ENCODE measurements at places on chromosomes 4 and X.

GRCh38 chr4:47784222-47784621 is 53.6 kb downstream of the CORIN start:
- DNase-seq = no peak

GRCh38 chr4:112083587-112084347 is 61.5 kb upstream of the FAM241A start:
- no peak for DNase-seq

GRCh38 chr4:154329939-154330338 is 161.7 kb downstream of the DCHS2 start:
- DNase-seq = no peak

DNA sequence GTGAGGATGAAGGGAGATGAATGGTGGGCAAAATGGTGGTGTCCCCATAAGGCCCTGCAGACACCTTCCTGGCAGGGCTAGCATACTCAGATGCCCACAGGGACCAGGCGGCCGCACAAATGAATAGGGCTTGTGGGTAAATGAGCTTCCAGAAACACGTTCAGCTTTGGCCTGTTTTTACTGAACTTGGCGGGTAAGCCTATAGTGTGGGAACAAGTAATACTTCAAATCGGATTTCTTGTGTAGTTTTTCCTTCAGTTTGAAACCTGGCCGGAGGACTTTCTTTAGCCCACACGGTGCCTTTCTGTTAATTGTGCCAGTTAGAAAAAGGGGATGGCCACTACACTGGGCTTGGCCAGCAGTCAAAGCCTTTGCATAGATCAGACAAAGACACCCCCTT is 22.8 kb downstream of the SMS start:
- no peak for DNase-seq

GRCh38 chr4:86141161-86141560 is 218.7 kb downstream of the MAPK10 start:
- no peak for DNase-seq

GRCh38 chr4:155626561-155626960 is 40.1 kb upstream of the GUCY1A1 start:
- DNase-seq = no peak

- no peak for DNase-seq
These were observed 1.9 kb downstream of the UBL4A start for GRCh38 chrX:154484255-154485149.

DNA sequence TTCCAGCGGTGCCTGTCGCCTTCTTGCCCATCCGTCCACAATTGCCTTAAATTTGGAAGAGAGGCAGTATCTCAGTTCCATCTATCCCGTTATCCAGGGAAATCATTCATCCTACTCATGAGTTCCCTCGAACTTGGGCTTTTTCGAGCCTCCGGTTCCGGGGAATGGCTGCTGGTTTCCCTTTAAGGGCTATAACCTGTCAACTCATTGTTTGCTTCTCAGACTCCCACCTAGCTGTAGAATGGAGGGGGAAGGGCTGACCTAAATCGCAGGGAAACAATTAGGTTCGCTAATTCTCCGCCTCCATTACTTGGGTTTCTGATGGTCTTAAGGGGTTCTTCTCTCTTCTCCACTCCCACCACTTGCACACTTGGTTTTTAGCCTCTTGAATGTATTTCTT is 1.2 kb downstream of the UCHL1 start:
- no peak for DNase-seq

DNA sequence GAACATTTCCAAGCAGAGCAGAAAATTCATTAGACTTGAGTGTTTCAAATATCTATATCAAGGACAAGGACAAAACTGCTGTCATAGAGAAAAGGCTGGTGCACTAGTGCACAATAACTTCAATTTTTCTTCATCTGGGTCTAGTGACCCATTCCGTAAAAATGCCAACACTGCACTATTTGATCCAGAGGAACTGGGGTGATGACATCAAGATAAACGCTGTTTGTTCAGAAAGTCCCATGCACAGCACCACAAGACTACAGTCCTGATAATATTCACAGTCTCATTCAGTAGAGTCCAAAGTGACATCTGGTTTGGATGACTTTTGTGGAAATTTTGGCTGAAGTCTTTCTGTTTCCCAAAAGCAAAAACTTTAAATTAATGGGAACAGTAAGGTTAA is 303.5 kb upstream of the GALNT7 start:
- DNase-seq = no peak

GRCh38 chr4:138553001-138553845 is 311.1 kb upstream of the SLC7A11 start:
- no peak for DNase-seq

GRCh38 chr4:119244832-119245231 is 32.3 kb downstream of the USP53 start:
- DNase-seq = no peak

DNA sequence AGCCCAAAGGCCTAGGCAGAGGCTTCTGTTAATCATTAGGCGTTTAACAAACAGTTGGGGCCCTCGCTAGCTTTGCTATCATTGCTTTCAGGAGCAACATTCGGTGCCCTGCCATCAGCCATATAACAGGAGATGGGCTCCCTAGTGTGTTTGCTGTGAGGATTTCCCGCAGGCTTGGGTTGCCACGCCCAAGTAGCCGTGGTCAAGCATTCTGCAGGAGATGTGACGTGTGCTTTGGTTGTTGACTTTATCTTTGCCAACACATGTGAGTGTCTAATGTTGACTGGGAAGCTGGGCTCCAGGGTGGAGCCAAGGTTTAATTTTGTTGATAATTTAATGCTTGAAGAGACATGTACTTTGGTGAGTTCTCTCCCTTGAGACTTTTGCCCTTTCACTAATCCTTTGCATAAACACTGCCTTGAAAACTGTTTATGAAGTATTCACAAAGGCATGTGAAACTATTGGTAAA is 184.6 kb upstream of the KIT start:
- no peak for DNase-seq

GRCh38 chr4:61596606-61597340 is 396.6 kb downstream of the ADGRL3 start:
- no peak for DNase-seq

DNA sequence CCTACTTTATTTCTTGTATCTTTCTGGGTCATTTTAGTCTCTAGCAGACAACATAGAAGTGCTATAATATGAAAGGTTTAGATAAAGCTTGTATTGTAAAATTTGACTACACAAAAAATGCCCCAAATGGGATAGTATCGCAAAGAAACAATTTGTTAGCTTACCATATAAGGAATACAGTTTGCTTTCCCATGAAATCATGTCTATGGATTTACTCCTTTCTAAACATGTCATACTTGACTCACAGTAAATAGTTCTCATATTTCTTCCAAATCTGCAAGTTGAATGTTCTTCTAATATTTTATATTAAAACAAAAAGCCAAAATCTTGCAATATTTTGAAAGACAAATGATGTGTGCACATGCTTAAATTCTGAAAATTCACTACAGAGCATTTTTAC is 103.9 kb downstream of the PPA2 start:
- DNase-seq = no peak

DNA sequence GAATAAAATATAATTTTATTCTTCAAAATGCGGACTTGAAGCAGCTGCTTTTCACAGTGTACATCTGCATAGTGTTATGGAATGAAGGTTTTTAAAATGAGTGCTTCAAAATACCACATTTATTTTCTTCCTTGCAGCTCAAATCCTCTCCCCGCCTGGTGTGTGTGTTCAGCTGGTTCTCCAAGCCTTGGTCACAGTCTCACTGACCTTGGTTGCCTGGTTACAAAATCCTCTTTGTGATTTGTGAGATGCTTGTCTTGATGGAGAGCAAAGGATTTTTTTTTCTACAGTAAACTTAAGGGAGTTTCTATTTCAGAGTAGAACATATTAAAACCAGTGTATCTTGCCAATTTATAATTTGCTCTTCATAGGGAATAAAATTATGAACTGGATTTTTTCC is 139.2 kb downstream of the PCDH18 start:
- no peak for DNase-seq

- no peak for DNase-seq
These were observed 1.1 kb upstream of the RRH start for GRCh38 chr4:109826719-109827118.

GRCh38 chr4:1471443-1472147 is 65.4 kb upstream of the NKX1-1 start:
- no peak for DNase-seq

DNA sequence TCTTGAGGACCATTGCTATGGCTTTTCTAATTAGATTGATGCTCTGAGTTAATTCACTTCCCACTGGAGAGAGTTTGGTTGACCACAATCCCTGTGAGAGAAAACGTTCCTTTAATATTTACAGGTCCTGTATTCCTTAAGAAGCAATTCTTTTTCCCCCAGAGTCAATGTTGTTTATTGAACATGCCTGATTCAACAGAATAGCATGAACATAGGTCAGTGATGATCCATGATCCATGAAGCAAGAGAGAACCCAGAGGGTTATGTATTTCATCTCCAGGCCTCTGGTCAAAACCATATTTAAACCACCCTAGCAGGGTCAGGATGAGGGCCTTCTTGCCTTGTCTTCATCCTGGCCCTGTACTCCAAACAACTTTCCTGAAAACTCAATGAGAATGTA is 39.4 kb upstream of the EFHC2 start:
- DNase-seq = no peak

DNA sequence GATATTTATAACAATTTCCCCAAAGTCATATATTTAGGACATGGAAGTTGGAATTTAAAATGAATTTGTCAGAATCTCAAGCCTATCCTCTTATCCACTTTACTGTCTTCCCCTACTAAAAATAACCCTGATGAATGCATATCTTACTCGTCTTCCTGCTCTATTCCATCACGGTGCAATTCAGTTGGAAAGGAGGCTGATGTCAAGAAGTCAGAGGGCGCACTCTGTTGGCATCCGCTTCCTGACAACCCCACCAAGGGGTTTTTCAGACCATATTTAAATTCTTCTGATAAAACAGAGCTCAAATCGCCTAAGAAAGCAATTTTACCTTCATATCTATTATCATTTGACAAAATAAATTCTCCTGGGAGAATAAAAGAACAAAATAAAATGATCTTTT is 233.5 kb downstream of the ARHGAP24 start:
- DNase-seq = no peak

DNA sequence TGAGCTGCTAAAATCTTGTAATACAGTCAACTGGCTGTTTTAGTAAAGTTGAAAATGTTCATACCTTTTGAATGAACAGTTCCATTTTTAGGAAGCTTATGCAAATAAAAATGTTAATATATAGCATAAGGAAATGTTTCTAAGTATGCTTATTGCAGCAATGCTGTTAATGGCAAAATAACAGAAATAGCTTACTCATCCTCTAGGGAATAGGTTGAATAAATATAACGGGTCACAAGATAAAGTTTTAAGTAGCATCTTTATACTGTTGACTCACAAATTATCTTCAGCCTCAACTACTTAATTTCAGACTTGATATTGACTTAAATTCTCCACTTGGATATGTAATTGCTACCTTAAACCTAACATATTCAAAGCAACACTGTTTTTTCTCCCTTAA is 27.7 kb downstream of the HERC3 start:
- no peak for DNase-seq

DNA sequence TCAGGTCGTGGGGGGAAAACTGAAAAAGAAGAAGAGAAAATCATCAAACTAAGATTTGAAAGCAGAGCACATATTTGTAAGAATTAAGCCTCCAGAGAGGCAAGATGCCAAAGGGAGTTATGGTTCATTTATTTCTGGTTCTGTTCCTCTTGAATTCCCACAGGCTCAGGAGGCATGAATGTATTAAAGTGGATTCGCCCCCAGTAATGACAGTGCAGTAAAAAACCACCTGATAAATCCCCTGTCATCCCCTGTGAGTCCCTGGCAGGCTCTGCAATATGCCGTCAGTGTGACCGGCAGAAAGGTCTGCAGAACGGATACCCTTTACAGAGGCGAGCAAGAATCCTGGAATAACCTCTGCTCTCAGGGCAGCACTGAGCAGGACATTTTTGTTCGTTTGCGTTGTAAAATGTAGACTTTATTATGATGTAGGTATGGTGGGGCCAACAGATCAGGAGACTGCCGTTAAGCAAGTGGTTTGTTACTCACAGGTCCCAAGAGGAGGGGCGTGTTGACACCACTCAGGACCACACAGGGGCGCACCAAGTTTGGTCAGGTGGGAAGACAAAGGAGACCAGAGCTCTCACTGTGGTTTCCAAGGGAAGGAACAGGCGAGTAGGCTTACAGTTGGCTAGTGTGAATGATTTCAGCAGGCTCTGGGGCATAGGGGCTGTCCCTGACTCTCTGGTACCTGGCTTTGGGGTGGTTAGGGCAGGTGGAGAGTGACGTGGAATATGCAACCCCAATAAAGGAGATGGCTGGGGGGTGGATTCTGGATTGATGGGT is 75.3 kb downstream of the DHRSX start:
- no peak for DNase-seq

DNA sequence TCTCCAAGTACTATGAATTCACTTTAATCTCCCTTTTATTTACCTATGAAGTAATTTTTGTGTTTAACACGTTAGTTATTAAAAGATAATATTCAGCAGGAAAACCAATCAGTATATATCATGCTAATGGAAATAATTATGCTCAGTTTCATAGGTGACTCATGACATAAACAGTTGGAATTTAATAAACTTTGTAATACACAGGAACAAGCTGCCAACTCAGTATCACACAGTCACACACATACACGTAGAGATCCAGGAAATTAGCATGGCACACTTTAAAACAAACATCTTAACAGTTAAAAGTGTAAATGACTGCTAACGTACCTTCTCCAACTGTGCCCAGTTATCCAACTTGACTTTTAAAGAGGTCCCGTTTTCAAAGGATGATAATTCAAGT is 2.3 kb downstream of the SPATA4 start:
- DNase-seq = no peak

- no peak for DNase-seq
These were observed 21.2 kb downstream of the NSG1 start for GRCh38 chr4:4408132-4408523.

- no peak for DNase-seq
These were observed 24.1 kb downstream of the OSTC start for GRCh38 chr4:108674356-108674977.

DNA sequence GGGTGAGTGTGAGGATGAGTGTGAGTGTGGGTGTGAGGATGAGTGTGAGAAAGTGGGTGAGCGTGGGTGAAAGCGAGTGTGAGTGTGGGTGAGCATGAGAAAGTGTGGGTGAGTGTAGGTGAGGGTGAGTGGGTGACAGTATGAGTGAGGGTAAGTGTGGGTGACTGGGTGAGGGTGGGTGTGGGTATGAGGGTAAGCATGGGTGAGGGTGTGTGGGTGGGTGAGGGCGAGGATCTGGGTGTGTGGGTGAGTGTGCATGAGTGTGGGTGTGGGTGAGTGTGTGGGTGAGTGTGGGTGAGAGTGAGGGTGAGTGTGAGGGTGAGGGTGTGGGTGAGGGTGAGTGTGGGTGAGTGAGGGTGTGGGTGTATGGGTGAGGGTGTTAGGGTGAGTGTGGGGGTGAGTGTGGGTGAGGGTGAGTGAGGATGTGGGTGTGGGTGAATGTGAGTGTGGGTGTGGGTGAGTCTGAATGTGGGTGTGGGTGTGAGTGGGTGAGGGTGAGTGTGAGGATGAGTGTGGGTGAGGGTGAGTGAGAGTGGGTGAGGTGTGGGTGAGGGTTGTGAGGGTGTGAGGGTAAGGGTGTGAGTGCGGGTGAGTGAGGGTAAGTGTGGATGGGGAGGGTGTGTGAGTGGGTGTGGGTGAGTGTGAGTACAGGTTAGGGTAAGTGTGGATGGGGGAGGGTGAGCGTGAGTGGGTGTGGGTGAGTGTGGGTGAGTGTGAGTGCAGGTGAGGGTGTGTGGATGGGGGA is 48.9 kb downstream of the ING2 start:
- no peak for DNase-seq

Data from cortex of kidney (tissue), 1 donor.